ENCODE measurements at places on chromosomes 11 and 22. TPM values are rescaled to one million over a fixed set of nuclear protein-coding genes. Genes with fewer than 3 reads are reported as not detected.

The RFPL1 gene
- total RNA-seq, result not detected

The KCNJ4 gene
- total RNA-seq, result 1.3 TPM

The FXYD6 gene
- total RNA-seq, result 30.7 TPM

The KIAA1671 gene
- total RNA-seq, result 27.2 TPM

The APOL6 gene
- total RNA-seq, result 0.14 TPM

The FAR1 gene
- total RNA-seq, result 79.5 TPM

The SNX32 gene
- 0.49 TPM for total RNA-seq

The PPP2R5B gene
- total RNA-seq, result 3.3 TPM

The MRGPRE gene
- total RNA-seq, result not detected

The ACRV1 gene
- total RNA-seq, result not detected

DNA sequence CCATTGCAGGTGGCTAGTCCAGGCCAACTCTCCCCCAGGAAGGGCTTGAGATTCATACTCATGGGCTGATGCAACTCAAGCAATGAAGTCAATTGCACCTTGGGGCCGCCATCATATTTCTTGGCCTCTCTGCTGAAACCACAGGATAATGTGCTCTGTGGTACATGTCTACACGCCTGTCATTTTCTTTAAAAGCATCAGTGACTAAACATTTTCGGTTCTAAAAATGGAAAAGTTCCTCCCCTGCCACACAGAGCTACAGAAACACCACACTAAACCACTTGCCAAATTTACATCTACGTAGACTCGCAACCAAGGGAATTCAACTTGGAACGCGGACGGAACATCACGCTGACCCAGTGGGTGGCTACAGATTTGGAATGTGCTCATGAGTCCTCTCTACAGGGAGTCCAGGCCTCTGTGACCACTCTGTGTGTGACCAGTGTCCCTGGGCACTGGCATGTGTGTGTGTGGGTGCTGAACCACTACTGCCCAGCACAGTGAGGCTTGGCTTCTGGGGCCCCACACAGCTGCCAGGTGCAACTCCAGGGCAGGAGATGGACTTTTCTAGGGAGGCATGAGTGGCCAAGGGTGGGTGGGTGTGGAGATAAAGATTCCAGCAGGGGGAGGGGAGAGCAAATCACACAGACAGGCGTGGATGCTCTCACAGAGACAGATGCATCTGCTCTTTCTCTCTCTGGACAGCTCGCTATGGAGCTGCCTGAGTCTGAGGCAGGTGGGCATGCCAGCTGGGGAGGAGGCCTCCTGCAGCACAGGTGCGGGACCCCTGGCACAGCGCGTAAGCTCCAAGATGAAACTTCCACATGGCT is 261.9 kb downstream of the CTTN start:
- H3K36me3 ChIP-seq, result no peaks in the 10 kb centered on the region
- no peaks in the 10 kb centered on the region for H3K27me3 ChIP-seq
- peaks cover 34% of the 10 kb centered on the region for H3K4me1 ChIP-seq
- DNase-seq, result no peak
- H3K27ac ChIP-seq, result no peak overlapping the region
- H3K4me3 ChIP-seq, result 0 out of 2 replicates have a peak overlapping the region, but pooled peaks have one; percentile 63

DNA sequence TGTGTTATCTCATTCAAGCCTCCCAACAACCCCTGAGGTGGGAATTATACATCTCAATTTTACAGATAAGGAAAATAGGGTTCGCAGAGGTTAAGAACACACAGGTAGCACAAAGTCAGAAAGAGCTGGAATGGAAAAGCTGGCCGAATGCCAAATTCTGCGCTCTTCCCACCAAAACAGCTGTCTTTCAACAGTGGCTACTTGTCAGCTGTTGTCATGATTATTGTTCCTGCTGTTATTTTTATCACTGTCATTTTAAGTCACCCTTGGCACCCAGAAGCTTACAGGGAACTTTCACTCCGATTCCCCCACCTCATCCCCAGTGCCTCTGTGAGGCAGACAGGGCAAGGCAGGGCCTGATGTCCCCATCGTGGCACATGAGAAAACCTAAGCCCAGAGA is 74.5 kb upstream of the CSNK2A3 start:
- DNase-seq, result no peak
- H3K36me3 ChIP-seq, result no peaks in the 10 kb centered on the region
- H3K4me3 ChIP-seq, result no peak overlapping the region
- H3K4me1 ChIP-seq, result no peaks in the 10 kb centered on the region

DNA sequence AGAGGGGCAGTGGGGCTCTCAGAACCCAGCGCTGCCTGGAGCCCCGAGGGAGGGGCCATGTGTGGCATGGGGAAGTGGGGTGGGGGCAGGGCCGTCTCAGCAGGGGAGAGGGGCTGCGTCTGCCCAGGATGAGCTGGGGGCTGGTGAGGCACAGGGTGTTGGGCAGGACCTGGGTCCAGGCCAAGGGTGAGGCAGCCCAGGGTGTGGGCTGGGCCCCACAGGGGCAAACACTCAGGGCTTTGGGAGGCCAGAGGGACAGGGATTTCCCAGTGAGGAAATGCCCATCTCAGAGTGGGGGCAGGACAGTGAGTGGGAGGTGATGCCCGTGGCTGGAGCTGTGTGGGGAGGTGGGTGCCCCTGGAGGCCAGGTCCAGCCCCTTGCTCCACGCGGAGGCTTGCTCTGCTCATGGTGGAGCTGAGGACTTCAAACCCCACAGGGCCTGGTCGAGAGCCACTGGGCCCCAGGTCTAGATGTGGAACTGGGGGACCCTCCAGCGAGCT is 5.4 kb downstream of the PLXNB2 start:
- no peaks in the 10 kb centered on the region for H3K36me3 ChIP-seq
- H3K4me1 ChIP-seq, result peaks cover 24% of the 10 kb centered on the region
- no peak for DNase-seq
- H3K4me3 ChIP-seq, result no peak overlapping the region
- no peak overlapping the region for H3K27ac ChIP-seq

DNA sequence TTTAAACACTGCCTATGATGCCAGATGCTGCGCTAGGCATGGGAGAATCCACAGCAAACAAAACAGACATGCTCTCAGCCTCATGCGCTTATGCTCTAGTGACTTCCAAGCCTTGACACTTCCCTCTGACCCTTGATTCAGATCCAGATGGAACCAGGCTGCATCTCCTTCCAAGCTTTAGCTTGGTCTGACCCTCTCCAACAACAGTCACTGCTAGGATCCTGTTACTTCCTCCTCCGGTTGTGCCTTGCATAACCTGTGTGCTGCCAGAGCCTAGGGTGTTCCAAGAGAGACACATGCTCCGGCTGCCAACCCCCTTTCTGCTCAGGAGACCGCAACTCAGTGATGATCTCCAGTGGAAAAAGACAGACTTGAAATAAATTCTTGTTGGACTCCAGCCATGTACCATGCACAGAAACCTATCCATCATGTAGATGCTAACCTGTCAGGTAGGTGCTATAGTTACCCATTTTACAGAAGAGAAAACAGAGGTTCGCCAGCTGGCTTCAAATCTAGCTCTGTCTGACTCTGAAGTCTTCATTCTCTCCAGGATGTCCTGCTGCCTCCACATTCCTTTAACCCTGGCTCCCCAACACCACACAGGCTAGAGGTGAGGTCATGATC is 136.3 kb upstream of the TEAD1 start:
- no peak overlapping the region for H3K27ac ChIP-seq
- H3K4me3 ChIP-seq, result no peak overlapping the region
- no peaks in the 10 kb centered on the region for H3K27me3 ChIP-seq
- peak; percentile 11 for DNase-seq

DNA sequence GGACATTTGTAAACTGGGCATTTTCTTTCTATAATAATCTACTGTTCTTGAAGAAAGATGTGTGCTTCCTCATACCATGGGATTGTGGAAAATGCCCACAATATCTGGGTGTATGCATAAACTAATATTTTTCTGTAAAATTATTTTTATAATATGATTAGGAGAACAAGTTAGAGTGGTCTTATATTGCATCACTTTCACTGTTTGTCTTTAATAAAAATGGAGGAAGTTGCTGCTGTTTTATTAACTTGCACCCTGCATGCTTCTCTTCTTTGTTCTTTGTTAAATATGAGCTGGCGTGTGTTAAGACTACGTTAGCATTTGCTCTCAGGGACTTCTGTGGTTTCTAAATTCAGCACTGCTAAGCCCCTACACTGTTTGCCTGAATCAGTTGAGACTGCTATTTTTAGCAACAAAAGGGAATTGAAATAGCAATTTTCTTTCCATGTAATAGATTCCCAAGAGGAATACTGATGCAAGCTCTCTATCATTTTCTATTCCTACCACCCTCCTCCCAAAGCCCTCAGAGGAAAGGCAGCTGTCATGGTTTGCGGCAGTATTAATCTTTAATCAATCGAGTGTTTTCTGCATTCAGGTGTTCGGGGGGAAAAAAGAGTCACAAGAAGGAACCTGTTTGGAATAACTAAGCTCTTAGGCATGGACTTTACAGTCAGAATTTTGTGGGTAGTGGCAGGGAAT is 56.1 kb downstream of the HSD17B12 start:
- peaks cover 44% of the 10 kb centered on the region for H3K4me1 ChIP-seq
- H3K27me3 ChIP-seq, result no peaks in the 10 kb centered on the region
- H3K36me3 ChIP-seq, result no peaks in the 10 kb centered on the region
- no peak for DNase-seq
- H3K27ac ChIP-seq, result peak overlapping the region; percentile 1

GRCh38 chr22:24514241-24515026 is 19.3 kb downstream of the UPB1 start:
- DNase-seq, result no peak
- H3K27ac ChIP-seq, result no peak overlapping the region
- H3K27me3 ChIP-seq, result no peaks in the 10 kb centered on the region

GRCh38 chr11:45209891-45210699 is 63.7 kb downstream of the PRDM11 start:
- H3K27me3 ChIP-seq, result no peaks in the 10 kb centered on the region
- peaks cover 14% of the 10 kb centered on the region for H3K4me1 ChIP-seq
- H3K4me3 ChIP-seq, result no peak overlapping the region
- no peak overlapping the region for H3K27ac ChIP-seq
- no peaks in the 10 kb centered on the region for H3K36me3 ChIP-seq

- no peaks in the 10 kb centered on the region for H3K36me3 ChIP-seq
- H3K27me3 ChIP-seq, result no peaks in the 10 kb centered on the region
- H3K4me3 ChIP-seq, result 0 out of 2 replicates have a peak overlapping the region, but pooled peaks have one; percentile 4
- H3K27ac ChIP-seq, result no peak overlapping the region
- no peak for DNase-seq
These were observed 131.2 kb downstream of the ARL14EP start for GRCh38 chr11:30454111-30454510.

- no peak overlapping the region for H3K27ac ChIP-seq
- H3K4me1 ChIP-seq, result no peaks in the 10 kb centered on the region
- no peak for DNase-seq
- H3K4me3 ChIP-seq, result no peak overlapping the region
- H3K27me3 ChIP-seq, result no peaks in the 10 kb centered on the region
These were observed 14.0 kb downstream of the P4HA3 start for GRCh38 chr11:74297484-74297883.

GRCh38 chr11:57424792-57425564 is 1.9 kb downstream of the SLC43A3 start:
- no peak overlapping the region for H3K27ac ChIP-seq
- DNase-seq, result no peak
- no peaks in the 10 kb centered on the region for H3K36me3 ChIP-seq
- no peak overlapping the region for H3K4me3 ChIP-seq

DNA sequence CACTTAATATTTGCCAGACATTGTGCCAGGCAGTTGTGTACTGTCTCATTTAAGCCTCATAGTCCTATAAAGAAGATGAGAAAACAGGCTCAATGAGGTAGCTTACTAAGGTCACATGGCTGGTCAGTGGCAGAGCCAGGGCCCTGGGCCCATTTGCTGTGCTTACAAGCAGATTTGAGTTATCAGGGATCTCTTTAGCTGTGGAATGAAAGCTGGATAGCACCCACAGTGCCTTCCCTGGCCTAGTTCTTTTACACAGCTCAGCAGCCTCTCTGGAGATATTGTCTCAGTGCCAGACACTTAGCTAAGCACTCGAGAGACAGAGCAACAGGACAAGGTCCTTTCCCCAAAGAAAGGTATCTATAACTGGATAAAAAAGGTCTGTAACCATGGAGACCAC is 6.1 kb downstream of the TMEM86A start:
- no peak for DNase-seq
- no peak overlapping the region for H3K27ac ChIP-seq
- no peak overlapping the region for H3K4me3 ChIP-seq
- no peaks in the 10 kb centered on the region for H3K36me3 ChIP-seq
- H3K27me3 ChIP-seq, result peaks cover 19% of the 10 kb centered on the region

DNA sequence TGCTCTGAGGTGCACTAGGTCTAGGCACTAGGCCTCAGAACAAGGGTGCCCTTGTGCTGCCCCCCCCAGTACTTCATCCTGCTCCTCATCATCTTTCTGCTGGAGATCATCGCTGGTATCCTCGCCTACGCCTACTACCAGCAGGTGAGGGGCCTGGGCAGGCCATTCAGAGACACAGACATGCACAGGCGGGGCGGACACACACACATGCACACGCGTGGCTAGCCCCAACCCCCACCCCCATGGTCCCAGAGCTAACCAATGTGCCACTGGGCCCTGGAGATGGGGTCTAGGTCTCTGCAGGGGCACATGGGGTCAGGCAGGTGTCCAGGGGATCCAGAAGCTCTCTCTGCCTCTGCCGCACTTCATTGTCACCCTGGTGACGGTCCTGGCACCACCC is 3.9 kb downstream of the CD151 start:
- no peak for DNase-seq
- peaks cover 7% of the 10 kb centered on the region for H3K27me3 ChIP-seq
- peaks cover 23% of the 10 kb centered on the region for H3K4me1 ChIP-seq

- H3K27me3 ChIP-seq, result no peaks in the 10 kb centered on the region
- no peaks in the 10 kb centered on the region for H3K4me1 ChIP-seq
- H3K4me3 ChIP-seq, result no peak overlapping the region
- DNase-seq, result no peak
These were observed 55.1 kb upstream of the SYT9 start for GRCh38 chr11:7196396-7197146.

GRCh38 chr22:17083255-17083654 is 1.5 kb upstream of the IL17RA start:
- DNase-seq, result no peak
- no peaks in the 10 kb centered on the region for H3K36me3 ChIP-seq
- H3K27ac ChIP-seq, result no peak overlapping the region
- H3K4me1 ChIP-seq, result peaks cover 7% of the 10 kb centered on the region

- no peak for DNase-seq
- no peak overlapping the region for H3K27ac ChIP-seq
- no peaks in the 10 kb centered on the region for H3K27me3 ChIP-seq
- no peak overlapping the region for H3K4me3 ChIP-seq
- no peaks in the 10 kb centered on the region for H3K36me3 ChIP-seq
These were observed 57.6 kb downstream of the NAV2 start for GRCh38 chr11:19770277-19770676.

DNA sequence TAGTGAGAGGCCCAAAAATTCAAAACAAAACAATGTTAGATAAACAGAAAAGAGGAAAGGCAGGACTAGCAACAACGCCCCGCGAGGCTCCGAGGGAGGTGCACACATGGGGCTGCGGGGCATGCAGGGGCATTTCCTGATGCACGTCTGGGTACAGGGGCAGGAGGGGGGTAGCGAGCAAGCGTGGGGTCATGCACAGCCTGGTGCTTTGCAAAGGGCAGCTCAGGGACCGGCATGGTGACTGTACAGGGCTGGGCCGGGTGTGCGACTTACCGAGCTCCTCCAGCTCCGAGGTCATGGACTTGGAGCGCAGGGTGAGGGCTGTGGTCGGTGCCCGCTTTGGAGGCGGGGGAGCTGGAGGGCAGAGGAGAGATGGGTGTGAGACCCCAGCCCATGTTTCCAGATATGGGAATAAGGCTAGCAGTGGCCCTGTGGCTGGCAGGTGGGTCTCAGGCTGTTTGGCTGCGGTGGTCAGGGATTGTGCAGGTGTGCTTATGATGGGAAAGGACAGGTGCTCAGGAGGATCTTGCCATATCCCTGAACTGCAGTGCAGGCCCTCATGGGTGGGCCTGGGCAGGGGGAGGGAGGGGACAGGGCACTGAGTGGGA is 103.7 kb downstream of the CTTN start:
- no peaks in the 10 kb centered on the region for H3K4me1 ChIP-seq
- no peak overlapping the region for H3K4me3 ChIP-seq
- H3K27ac ChIP-seq, result no peak overlapping the region
- no peak for DNase-seq
